ENCODE measurements at places on chromosomes 5 and 9.

DNA sequence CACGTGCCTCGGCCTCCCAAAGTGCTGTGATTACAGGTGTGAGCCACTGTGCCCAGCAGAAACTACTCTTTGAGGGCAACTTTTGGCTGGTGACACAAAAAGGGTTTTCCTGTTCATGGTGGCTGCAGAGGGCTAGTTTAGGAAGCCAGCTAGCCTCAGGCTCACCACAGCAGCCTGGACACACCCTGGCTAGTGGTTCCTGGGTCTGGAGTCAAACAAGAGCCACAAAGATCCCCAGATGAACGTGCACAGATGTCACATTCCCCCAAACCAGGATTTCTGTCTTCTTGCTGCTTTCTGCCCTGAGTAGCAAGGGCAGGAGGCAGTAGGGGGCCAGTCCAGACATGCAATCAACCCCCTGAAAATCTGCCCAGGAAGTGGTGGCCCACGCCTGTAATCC, 6.8 kb downstream of the HBEGF start:
- DNase-seq, result no peak

DNA sequence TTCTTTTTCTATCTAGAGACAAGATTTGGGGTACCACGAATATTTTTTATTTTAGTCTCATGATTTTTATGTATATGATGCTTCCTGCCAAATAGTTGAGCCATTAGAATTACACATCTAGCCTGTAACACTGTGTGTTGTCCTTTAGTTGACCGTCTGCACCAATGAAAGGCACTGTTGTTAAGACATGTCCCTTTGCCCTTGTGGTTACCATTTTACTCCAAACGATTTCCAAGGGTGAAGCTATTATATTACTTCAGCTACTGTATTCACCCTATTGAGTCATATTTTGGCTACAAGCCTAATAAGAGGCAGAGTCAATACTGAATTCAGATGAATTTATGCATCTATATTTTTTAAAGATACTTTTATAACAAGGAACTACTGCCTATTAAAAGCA, 207.6 kb downstream of the CETN3 start:
- no peak for DNase-seq

- DNase-seq, result no peak
Measured at GRCh38 chr5:106085136-106085535, 1585.6 kb downstream of the EFNA5 start.

DNA sequence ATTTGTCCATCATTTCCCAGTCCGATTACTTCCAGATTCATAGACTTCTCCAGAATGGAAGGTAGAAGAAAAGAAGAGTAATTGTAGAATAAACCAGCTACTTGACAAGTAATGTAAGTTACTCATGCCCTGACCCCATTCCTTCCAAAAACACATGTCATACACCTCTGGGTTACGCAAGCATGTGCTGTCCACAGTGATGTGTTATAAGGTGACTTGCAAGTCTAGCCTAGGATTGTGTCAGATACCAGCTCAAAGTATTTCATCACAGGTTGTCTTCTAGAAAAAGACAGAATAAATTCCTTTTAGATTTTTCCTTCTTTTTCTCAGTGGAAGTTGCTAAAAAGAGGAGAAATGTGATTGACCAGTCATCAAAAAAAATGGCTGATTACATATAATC, 8.0 kb upstream of the TLR4 start:
- no peak for DNase-seq

DNA sequence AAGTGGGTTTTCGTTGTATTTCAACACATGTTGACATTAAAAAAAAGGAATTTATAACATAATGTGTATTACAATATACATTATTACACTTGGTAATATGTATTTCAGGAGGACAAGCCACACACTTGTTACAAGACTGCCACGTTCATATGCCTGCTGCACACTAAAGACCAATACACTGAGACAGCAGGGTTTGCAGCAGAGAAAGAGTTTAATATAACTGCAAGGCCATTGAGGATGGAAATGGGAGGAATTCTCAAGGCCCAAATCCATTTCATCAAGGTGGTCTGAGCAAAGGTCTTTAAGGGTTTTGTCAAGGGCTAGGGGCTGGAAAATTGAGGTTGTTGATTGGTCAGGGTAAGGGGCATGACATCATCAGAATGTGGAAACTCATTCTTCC, 1017.8 kb upstream of the CDH10 start:
- no peak for DNase-seq

DNA sequence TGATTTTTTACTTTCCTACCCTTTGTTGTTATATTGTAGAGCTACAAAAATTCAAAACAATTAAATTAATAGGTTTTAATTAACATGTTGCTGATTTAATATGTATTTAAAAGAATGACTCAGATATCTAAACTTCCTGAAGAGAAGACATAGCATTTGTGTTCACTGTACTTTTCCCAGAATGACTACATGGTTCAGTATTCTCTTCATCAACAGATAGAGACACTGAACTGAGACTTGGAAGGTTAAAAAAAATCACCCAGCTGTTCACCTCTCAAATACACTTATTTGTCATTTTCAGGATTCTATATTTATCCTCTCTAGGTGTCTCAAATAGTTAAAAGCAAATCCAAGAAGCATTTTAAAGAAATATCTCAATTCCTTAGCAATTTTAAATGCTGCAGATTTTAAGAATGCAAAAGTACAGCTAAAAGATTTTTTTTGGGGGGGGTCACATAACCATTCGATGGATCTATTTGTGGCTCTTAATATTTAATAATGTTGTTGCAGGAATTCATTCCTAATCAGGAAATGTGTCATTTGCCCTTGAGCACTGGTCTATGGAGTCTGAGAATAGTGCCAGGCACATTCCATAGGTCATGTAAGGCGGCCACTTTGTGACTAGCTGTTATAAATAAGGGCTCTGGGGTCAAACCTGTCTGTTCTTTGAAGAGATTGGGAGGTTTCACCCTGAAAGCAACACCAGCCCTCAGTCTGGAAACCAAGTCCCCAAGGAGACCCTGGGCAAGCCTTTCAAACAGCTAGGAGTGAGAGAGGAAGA, 463.1 kb downstream of the NR2F1-AS1 start:
- DNase-seq, result no peak
